ENCODE measurements at places on chromosomes 11 and 22.
A peak's percentile ranks its signal among the peaks of the same experiment; 100 is the strongest.

- DNase-seq = no peak
Measured at GRCh38 chr11:115126092-115126491, 378.1 kb downstream of the CADM1 start.

- DNase-seq = no peak
Measured at GRCh38 chr11:76249195-76249741, 43.0 kb upstream of the WNT11 start.

DNA sequence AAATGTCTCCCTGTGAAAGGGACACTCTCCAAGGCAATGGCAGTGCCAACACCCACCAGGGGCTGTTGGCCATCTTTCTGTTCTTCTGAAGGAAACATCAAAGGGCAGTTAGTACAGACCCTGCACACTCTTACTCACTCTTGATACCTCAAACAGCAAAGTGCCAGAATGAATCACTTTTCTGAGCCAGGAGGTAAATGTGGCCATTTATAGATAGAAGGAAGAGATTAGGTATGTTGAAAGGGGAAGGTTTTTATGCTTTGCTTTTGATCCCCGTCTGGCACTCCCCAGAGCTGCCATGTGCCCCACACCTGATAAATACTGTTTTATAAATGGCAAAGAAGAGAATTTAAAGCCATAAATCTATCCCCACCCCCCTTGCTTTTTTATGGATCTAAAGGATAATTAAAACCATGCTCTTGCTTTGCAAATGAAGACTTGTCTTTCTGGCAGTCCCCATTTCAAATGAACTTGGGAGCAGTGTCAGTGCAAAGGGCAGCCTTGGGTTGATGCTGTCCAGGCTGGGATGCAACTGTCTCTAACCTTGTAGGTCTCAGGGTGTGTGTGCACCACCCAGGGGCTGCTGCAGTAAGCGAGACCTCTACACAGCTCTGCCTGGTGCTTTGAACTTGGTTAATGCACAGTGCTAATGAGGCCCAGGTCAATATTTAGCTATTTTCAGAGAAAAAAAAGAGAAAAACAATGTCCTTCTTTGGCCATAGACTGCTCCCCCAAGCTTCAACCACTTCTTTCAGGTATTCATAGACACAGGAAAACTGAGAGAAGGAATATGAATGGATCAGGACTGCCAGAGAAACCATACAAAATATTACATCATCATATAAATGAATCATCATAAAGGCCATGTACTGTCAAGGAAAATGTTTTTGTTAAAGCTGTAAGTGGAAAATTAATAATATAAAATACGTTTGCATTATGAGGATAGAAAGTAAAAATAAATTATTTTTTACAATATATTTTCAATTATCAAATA, 207.5 kb downstream of the ETS1 start:
- no peak for DNase-seq

DNA sequence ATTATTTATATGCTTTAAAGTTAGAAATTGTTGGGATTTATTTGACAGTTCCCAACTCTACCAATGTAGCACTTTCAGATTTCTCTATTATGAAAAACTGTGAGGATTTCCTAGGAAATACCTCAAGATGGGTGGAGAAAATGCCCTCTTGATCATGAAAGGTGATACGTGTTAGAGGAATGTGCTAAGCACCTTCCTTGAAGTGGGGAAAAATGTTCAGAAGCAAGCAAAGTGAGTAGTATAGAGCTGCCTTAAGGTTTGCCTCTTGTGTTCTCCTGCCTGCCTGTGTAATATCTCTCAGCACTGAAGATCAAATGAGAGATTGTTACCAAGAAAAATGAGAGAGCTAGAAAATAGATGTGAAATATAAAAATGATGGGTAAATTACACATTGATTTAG, 58.2 kb downstream of the YAP1 start:
- no peak for DNase-seq

GRCh38 chr11:405954-406795, 8.6 kb downstream of the SIGIRR start:
- DNase-seq = no peak

DNA sequence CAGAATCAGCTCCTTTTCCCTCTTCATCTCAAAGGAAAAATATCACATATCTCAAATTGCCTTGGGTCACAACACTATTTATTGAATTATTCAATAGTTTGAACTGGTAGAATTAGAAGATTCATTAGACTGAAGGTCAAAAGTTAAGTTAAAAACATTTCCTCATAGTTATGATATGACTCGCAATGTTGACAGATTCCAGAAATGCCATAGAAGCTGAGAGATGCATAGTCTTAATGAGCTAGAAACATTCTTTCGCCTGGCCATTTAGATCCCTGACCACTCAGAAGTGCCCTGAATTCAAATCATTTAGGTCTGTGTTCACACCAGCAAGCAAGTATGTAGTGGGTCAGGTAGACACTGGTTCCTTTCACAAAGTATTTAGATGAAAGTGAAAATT, 44.4 kb downstream of the FAT3 start:
- peak; percentile 17 for DNase-seq

GRCh38 chr11:1727861-1728260, 22.5 kb downstream of the IFITM10 start:
- DNase-seq = no peak

DNA sequence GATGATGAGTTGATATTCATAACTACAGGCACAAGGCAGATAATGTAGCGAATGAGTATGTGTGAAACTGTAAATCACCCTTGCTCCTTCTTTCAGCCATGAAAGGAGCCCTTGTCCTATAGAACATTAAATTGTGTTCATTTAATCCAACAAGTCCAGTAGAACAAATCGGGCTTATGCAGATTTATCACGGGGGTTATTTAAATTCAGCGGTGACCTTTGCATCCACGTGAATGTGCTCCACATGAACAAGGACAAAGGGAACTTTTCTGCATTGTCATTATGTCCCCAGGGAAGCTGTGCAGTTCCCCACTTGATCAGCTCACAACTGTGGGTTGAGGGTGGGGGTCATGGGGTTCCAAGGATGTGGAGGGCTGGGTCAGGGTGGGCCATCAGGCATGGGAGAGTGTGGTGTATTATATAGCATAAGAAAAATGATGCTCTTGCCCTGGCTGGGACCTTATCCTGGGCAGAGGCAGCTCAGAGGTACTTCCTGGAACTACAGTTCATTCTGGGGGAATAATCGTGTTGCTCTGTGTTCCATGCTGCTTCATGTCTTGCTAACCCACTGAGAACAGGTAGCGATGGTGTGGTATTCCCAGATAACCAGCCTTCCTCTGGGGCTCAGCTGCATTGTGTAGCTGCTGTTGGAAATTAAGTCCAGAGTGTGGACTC, 306.6 kb downstream of the FAT3 start:
- DNase-seq = no peak

- no peak for DNase-seq
Measured at GRCh38 chr22:31876156-31876920, 68.0 kb upstream of the YWHAH start.

GRCh38 chr22:41057076-41057475, 35.3 kb upstream of the EP300 start:
- no peak for DNase-seq

- DNase-seq = no peak
Measured at GRCh38 chr11:59198726-59199125, 14.0 kb downstream of the MPEG1 start.

- DNase-seq = no peak
Measured at GRCh38 chr11:30455025-30455424, 131.1 kb downstream of the MPPED2 start.

DNA sequence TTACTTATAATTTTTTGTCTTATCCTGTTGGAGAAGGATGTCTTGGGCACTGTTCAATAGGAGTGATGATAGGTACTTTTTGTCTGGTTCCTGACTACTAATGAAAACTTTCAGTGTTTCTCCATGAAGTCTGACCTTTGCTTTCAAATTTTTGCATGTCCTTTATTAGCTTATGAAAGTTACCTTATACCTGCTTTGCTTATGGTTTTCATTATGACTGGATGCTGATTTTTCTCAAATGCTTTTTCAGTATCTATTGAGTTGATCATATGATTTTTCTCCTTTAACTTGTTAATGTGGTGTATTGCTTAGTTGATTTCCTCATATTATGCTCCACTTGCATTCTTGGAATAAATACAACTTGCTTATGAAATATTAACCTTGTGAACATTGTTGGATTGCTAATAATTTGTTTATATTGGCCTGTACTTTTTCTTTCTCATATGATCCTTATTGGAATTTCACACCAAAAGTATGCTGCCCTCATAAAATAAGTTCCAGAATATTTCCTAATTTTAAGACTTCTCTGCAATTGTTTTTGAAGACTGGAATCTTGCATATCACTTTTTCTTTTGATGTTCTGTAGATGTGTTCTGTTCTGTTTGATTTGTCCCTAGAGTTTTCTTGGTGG, 85.0 kb upstream of the SC5D start:
- no peak for DNase-seq

GRCh38 chr11:119839476-119840133, 110.6 kb upstream of the NECTIN1 start:
- no peak for DNase-seq

GRCh38 chr11:120079750-120080610, 57.9 kb downstream of the TRIM29 start:
- DNase-seq = no peak

- no peak for DNase-seq
Measured at GRCh38 chr11:73314117-73314961, 6.3 kb downstream of the ARHGEF17 start.

DNA sequence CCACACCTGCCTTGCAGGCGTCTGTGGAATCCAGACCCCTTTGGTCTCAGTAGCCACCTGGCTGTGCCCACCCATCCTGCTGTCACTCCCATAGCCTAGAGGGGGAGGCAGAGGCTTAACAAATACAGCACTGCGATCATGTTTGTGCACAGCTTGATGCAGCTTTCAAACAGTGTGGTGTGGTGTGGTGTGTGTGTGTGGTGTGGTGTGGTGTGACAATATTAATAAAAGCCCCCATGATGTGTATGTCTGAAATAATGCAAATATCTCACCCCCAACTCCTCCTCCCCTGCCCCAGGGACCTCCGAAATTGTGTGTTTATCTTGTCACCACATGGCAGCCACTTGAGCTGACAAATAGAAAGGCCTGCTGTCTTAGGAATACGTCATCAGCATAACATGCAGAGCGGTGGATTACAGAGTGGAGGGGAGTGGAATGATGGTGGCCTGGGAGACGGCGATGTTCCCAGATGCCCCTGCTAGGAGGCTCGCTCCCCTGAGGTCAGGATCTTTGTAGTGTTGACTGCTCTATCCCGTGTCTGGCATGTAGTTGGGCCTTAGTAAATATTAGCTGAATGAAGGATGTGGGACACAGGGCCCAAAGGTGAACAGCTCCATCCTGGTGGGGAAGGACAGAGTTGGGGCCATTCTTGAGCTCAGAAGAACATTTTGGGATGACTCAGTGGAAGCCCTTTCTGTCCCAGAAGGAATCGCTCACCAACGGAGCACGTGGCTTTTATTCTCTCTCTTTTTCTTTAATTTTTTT, 2.8 kb downstream of the PDXP start:
- no peak for DNase-seq

- DNase-seq = no peak
Measured at GRCh38 chr22:17162731-17163130, 3.7 kb upstream of the HDHD5 start.

GRCh38 chr11:134711588-134711987, 299.5 kb upstream of the B3GAT1 start:
- no peak for DNase-seq

DNA sequence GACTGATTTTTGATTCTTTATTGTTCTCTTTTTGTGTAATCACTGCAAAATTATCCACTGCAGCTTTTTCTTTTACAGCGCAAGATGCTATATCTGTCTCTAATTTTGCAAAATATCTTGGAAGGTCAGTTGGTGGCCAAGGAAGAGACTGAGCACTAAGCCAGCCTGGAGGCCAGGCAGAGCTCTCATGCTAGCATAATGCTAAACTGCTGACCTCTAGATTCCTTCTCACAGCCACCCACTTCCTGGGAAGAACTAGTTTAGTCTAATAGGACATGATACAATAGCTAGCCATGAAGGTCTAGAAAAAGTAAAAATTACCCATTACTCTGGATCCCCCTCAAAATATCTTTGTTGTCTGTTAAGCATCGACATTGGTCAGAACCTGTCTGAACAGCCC, 227.2 kb upstream of the ARHGAP20 start:
- no peak for DNase-seq

GRCh38 chr11:95389427-95389826, 158.4 kb upstream of the SESN3 start:
- DNase-seq = no peak

- no peak for DNase-seq
Measured at GRCh38 chr11:133302056-133302455, 230.2 kb downstream of the OPCML start.

- no peak for DNase-seq
Measured at GRCh38 chr22:46545086-46545792, 7.8 kb upstream of the CELSR1 start.

DNA sequence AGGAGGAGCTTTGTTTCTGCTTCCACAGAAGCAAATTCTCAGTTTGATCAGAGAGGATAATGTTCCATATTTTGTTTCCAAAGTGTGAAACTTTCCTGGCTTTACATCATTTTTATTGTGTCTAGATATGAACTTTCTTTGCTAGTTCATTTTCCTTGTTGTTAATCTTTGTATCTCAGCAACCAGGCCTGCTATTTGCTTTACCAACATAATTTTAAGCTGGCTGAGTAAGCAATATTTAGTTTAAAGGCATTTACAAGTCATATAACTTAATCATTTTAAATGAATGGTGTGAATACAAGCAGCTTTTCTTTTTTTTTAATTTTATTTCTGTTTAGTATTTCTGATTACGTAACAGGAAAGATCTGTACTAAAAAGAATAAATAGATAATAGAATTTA, 15.2 kb downstream of the NUCB2 start:
- no peak for DNase-seq

DNA sequence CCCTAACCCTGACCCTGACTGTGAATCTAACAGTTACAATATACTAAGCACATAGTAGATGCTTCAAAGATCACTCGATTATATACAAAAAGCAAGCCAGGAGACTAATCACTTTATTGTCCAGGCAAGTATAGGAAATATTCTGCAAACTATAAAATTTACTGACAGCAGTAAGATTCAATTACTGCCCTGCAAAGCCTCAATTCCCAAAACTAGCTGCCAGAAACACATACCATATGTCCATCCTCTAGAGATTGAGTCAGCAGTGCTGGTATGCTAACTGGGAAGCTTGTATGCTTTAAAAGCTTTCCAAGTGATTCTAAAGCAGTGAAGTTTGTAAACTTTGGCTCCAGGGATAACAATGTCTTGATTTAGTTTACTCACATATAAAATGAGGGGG, 26.1 kb downstream of the CSTF3 start:
- DNase-seq = no peak

DNA sequence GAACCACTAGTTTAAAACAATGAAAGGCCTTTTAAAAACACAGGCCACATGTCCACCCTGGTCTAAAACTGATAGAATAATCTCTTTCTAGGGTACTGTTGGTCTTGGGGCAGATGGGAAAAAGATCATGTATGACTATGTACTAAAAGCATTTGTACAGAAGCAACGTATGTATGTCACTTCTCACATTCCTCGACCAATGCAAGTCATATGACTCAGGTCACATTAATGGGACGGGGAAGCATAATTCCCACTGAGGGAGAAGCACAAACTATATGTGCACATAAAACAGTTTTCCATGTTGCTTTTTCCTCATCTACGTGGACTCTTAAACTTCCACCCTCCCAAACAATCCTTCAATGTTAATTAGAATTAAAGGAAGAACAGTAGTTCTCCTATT, 32.2 kb upstream of the GAB2 start:
- no peak for DNase-seq

Measured in Panc1 (cell line).